ENCODE measurements at places on chromosomes 1 and 21.
A peak's percentile ranks its signal among the peaks of the same experiment; 100 is the strongest.

DNA sequence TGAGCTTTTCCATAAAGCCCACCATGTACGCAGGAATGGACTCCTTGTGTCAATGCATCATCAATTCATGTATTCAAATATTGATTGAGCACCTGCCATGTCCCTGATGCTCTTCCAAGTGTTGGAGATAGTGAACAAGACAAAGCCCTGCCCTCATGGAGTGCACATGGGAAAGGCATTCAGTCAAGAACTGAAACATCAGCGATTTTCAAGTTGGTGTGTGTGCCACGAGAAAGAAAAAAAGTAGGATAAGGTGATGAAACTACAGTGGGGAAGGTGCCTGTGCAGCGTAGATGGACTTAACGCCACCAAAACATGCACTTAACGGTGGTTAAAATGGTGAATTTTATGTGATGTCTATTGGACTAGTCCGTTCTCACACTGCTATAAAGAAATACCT lies 432.7 kb upstream of the VAMP3 start:
- no peak for DNase-seq

- no peak for DNase-seq
These were observed 159.6 kb downstream of the TOMM20 start for GRCh38 chr1:234969011-234969441.

DNA sequence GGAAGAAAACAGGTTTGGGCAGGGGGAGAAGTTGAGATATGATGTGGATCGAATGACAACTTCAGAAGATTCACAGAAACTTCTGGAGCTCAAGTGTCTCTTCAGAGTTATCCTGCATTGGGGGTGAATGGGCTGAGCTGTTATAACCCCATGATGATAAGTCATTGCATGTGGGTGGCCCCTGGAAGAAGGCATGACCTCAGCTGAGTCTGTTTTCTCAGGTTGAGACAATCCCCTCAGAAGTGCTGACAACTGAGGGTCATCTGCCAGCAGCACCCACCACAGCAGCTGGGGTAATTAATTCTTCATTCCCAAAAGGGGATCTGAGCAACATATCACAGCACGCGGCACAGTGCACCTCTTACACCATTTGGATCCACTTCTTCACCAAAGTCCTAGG lies 138.6 kb upstream of the CAMK1G start:
- no peak for DNase-seq

DNA sequence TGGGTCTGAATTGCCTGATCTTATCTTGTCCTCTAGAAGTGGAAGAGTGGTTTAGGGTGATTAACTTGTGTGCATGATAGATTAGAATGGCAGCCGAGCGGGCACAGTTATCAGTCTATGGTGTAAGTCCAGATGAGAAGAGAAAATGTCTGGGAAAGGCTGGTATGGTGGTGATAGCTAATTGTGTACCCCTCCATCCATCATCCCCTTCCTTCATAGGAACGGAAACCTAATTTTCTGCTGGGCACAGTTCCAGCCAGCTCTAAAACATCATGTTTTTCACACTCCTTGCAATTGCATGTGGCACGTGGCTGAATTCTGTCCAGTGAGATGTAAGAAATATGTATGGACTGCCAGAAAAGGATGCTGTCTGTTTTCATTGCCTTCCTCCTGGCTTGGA lies 40.9 kb upstream of the ZP4 start:
- DNase-seq: no peak

DNA sequence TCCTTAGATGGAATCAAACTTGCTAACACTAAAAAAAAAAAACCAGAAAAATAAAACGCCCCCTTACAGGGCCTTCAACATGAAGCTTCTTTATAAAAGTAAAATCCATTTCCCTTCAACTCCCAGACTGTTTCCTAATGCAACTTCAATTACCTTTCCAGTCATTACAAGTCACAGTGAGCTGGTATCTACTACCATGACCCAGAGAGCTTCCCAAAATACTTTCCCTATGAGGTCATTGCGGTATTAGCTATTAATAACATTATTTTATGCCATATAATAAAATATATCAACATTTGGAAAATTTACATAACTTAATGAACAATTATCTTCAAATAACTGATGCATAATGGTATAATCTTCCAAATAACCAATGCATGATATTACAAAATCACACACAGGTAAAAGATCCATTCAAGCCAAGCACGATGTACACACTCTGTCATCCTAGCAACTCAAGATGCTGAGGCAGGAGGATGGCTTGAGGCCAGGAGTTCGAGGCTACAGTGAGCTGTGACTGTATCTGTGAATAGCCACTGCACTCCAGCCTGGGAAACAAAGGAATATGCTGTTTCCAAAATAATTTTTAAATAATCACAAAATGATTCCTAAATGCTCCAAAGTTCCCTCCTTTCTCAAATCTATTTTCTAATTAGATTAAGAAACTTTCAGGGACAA lies 24.1 kb downstream of the EIF4G3 start:
- no peak for DNase-seq

DNA sequence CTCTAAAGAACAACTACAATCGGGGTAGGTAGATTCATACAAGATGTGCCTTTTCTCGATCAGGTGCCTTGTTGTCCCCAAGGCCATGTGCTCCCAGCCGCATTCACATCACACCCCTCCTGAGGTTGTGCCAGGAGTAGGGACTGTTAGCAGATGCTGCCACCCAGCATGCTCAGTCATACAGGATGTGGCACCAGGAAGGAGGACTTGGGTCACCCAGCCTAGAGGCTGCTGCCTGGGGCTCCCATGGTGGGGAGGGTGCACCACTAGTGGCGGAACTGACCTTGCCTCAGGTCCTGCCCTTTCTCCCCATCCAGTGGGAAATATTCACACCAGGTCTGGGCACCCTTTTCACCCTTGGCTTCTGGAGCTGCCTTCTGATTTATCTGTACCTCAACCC lies 8.3 kb downstream of the TEX35 start:
- no peak for DNase-seq

GRCh38 chr21:25420831-25421230 lies 186.4 kb downstream of the MRPL39 start:
- no peak for DNase-seq

- no peak for DNase-seq
These were observed 75.0 kb downstream of the PBX1 start for GRCh38 chr1:164633997-164634396.

DNA sequence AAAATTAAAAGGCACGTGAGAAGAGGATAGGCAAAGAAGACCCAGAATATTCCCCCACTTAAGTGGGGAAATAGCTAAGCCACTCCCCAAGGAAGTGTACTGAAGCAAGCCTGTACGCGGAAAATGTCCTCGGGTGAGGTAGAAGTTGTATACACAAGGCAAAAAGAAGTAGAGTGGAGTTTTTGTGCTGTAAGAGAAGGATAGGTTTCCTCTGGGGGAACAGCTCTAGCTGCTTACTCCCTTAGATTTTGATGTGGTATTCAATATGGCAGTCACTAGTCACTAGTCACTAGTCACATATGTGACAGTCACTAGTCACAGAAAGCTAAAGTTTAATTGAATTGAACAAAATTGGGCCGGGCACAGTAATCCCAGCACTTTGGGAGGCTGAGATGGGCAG lies 7.6 kb downstream of the TXNIP start:
- no peak for DNase-seq

- no peak for DNase-seq
These were observed 20.7 kb upstream of the CLIC4 start for GRCh38 chr1:24724345-24725208.

GRCh38 chr1:52599236-52599635 lies 2.9 kb upstream of the GPX7 start:
- no peak for DNase-seq

DNA sequence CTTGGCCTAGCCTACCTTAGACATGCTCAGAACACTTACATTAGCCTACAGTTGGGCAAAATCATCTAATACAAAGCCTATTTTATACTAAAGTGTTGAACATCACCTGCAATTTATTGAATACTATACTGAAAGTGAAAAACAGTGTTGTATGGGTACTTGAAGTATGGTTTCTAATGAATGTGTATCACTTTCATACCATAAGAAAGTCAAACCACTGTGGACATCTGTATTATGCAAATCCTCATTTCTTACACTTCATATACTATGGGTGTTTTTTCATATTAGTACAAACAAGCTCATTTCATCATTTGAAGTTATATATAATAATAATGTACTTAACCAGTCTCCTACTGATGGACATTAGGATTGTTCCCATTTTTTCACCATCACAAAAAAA lies 41.2 kb downstream of the TDRD5 start:
- DNase-seq: no peak

DNA sequence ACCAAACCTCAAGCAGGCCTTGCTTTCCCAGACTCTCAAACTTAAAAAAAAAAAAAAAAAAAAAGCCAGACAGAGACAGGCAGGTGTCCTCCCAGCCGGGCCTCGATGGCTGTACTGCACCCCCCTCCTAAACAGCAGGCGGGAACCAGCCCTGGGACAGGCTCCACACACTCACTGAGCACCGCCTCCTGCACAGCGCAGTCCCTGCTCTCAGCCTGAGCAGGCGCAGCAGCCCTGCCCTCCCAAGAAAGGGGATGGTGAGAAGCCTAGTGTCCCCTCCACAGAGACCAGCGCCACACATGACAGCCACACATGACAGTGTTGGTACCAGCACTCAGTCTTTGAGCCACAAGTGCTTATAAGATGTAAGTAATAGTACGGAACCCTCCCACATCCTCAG lies 11.9 kb downstream of the MX2 start:
- no peak for DNase-seq

DNA sequence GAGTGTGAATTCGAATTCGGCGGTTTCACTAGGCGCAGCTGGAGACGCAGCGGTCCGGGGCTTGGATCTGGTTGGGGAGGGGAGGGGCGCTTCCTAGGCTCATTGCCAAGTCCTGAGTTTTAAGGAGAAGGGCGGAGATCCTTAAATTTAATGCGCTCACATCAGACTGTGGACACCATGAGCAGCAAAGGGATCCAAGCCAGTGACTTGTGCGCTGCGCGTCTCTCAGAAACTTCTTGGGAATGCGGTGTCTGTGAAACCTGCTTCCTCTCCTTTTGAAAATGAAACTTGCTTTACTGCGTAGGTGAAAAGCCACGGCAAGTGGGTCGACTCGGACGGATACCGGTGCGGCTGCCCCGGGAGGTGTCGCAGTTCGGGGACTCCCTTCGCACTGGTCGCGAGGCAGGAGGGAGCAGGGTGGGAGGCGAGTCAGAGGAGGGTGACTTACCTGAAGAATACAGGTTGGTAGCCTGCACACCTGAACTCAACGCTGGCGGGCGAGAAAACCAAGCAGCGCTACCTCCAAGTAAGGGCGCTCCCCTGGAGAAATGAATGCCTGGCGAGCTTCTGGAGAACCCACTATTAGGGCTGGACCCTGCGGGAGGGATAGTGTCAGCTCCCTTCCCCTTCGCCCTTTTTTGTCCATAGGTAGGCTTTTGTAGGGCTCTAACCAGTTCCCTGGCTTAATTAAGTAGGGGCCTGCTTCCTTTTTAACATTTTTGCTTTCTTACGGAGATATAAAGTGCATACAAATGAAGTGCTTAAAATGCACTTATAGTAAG lies 992 bp downstream of the TENT5C start:
- peak; percentile 57 for DNase-seq

DNA sequence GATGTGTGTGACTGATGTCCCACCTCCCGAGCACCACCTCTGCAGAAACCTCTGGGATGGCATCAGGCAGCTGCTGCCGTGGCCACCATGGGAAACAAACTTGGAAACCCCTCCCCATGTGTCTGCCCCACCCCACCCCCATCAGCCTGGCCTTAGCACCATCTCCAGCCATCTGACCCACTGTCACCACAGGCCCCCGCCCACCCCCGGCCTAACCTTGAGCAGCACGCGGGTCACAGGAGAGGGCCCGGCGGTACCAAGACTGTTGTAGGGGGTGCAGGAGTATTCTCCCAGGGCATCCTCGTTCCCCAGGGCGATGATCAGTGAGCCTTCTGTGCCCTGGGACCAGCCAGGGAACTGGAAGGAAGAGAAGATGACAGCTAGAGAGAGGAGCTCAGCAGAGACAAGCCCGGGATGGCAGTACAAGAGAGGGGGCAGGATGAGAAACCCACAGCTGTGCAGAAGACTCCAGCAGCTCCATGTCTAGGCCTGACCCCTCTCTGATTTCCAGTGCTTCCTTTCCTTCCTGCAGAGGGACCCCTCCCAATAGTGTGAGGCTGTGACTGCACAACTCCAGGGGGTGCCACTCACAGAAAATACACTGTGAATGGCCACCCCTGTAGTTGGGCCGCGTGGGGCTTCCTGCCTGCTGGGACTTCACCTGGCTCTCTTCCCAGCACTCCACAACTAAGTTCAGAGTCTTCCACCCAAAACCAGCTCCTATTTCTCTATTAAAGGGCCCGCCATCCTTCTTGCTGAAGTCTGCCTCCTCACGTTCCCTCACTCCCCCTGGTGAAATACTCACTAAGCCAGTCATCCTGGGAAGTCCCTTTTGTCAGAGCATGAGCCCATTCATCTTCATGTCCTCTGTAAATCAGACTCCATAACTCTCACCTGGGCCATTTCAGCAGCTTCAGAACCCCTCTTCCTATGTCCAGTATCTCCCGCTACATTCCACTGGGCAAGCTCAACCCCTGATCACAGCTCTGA lies 7.3 kb upstream of the TAGLN2 start:
- no peak for DNase-seq

GRCh38 chr21:37819372-37819771 lies 96.9 kb downstream of the KCNJ6 start:
- no peak for DNase-seq

DNA sequence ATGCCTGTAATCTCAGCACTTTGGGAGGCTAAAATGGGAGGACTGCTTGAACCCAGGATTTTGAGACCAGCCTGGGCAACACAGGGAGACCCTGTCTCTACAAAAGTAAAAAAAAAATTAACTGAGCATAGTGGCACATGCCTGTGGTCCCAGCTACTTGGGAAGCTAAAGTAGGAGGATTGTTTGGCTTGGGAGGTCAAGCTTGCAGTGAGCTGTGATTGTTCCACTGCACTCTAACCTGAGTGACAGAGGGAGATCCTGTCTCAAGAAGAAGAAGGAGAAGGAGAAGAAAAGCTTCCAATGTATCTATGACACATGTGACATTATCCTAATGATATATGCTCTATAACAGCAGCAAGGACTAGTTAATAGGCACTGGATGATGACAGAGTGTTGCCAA lies 20.1 kb upstream of the ARHGAP29 start:
- no peak for DNase-seq

DNA sequence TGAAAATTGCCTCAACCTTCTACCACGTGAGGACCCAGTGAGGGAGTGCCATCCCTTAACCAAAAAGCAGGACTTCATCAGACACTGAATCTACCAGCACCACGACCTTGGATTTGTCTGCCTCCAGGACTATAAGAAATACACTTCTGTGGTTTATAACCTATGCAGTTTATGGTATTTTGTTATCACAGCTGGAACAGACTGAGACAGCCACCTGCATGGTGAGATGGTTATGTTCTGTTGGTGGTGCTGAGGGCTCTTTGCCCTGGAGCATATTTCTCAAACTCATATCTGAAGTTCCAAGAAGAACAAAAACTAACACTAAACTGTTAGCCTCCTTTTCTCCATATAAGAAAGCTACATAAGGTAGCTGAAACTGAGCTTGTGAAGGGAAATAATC lies 69.8 kb upstream of the RGS18 start:
- DNase-seq: no peak

GRCh38 chr1:51266791-51267190 lies 30.7 kb downstream of the RNF11 start:
- no peak for DNase-seq

GRCh38 chr1:54609301-54609921 lies 13.9 kb downstream of the FAM151A start:
- DNase-seq: no peak

GRCh38 chr1:241630899-241631298 lies 9.3 kb downstream of the CHML start:
- no peak for DNase-seq

GRCh38 chr1:30600258-30600657 lies 123.1 kb downstream of the MATN1 start:
- no peak for DNase-seq

GRCh38 chr21:37005548-37006485 lies 685 bp upstream of the RIPPLY3 start:
- no peak for DNase-seq
